Stimulated activated CD4-positive, alpha-beta T cell treated with anti-CD3 and anti-CD28 coated beads, TNF-alpha, amount 100 ng/mL, for 48 hours (primary cell): ENCODE measurements at places on chromosomes 5 and 9.

DNA sequence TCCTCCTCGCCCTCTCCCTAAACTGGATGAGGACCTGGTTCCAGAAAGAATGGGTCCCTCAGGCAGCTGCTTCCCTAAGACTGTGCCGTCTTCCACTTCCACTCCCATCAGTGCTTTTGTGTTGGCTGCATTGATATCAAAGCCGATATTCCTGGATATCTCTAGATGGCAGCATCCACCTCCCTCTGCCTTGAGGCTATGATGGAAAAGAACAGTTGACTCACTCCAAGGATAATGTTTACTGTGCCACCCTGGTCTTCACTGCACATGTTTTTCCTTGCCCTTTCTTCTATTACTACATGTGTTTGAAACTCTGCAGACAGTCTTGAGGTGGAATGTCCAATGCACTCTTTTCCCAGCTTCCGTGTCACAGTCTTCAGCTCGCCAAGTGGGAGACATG lies 211.6 kb downstream of the MAST4 start:
- DNase-seq: no peak

DNA sequence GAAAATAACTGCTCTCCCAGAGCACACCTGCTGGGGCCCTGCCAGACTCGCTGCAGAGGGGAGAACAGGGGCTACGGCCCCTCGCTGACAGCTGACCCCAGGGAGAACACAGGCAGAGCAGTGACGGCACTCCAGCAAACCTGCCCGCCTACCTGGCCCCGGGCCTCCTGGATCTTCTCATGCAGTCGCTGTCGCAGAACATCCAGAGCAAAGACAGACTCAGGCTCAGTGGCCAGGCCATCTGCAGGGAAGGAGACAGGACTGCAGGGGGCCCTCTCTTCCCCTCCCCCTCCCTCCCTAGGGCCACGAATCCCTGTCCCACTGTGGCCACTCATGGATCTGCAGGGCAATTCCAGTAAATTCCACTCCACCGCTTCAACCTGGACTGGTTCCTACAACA lies 2.4 kb downstream of the SURF6 start:
- no peak for DNase-seq

DNA sequence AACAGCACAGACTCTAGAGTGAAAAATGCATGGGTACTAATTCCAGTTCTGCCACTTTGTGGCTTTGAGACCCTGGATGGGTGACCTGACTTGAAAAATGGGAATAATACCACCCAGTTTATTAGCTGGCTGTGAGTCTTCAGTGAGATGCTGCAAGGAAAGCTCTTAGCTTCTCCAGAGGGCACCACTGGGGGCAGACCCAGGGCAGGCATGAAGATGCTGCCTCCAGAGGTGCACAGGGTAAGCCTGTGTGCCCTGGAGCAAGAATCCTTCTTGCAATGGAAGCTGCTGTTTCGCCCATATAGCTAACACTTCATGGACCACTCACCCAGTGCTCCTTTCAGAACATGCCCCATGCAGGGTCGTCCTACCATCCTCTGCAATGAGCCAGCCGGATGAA lies 75.7 kb downstream of the C5orf15 start:
- DNase-seq: no peak

- no peak for DNase-seq
Measured at GRCh38 chr5:150598821-150599273, 41.6 kb upstream of the SYNPO start.

- no peak for DNase-seq
Measured at GRCh38 chr9:123832858-123833650, 96.9 kb downstream of the DENND1A start.

DNA sequence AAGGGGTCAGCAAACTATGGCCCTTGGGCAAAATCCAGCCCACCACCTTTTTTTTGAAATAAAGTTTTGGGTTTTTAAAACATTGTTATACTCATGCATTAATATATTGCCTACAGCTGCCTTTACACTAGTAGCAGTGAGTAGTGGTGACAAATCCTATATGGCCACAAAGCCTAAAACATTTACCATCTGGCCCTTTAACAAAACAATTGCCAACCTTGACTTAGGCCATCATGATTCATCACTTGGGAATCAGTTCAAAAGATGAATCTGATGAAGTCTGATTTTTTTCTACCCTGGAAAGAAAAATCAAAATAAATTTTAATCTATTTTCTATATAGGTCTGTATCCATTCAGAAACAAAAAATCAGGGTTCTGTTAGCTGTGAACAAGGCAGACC lies 484.9 kb downstream of the BNC2 start:
- no peak for DNase-seq

GRCh38 chr5:172773481-172774469 lies 2.8 kb upstream of the DUSP1 start:
- no peak for DNase-seq

DNA sequence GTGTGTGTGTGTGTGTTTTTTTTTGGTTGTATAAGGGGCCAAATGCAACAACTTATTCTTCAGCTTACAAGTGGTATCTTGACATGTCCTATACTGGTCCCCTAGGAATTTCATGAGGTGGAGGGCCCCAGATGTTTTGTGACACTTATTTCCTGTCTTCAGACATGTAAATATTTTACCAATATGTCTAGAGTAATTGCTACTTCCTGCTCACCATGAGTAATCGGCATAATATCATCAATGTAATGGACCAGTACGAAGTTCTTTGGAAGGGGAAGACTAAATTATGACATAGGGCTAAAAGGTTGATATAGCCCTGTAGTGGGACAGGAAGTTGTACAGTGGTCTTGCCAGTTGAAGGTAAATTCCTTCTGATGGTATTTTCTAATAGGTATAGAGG lies 3.7 kb upstream of the OTULIN start:
- DNase-seq: no peak

GRCh38 chr9:75866273-75866871 lies 24.1 kb upstream of the PCSK5 start:
- DNase-seq: no peak

GRCh38 chr9:136253246-136254130 lies 7.9 kb upstream of the QSOX2 start:
- DNase-seq: no peak

GRCh38 chr5:115785381-115786065 lies 30.9 kb downstream of the CDO1 start:
- DNase-seq: no peak
